NCI-H526 treated with DMSO at 0.1 percent for 48 hours (cell line): ENCODE measurements at places on chromosomes 11 and 22.
A peak's percentile ranks its signal among the peaks of the same experiment; 100 is the strongest.

GRCh38 chr11:134349802-134350355 is 18.1 kb downstream of the GLB1L2 start:
- DNase-seq: no peak

GRCh38 chr11:126585774-126586491 is 230.4 kb downstream of the ST3GAL4 start:
- peak; percentile 48 for DNase-seq

DNA sequence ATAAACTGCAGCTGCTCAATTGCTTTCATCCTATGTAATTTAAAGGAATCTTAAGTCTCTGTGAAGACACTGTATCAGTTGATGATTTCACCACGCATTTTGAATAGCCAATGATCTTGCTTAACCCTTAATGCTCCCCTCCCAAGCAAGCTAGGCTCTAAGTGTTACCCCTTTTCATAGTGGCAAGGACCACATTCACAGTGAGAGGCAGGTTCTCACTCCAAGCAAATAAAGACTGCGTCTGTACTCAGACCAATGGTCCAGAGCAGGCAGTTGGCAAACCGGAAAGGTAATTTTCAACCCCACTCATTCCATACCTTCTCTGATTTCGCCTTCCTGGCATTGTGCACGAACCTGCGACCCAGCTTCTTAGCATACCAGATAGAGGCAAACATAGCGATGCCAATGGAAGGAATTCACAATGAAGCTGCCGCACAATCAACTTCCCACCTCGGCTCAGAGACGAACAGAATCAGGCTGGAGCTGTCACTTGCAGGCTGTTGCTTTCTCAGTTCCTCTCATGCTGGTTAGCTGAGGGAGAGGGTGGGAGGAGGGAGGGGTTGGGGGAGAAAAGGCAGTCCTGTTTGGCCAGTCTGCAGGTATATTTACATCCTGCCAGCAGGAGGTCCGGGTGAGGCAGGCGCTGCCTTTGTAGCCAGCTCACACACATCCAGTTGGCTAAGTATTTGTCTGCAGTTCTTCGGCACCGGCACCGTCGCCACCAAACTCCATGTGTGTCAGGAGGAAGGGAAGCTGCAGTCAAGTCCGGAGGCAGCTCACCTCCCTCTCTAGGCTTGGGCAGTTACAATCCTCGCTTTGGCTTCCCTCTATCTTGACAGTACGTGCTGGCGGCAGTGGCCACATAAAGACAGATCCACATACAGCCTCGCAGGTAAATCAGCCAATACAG is 1151.2 kb upstream of the CCDC90B start:
- peak; percentile 92 for DNase-seq

- DNase-seq: no peak
These were observed 243.4 kb upstream of the PLET1 start for GRCh38 chr11:112504056-112504455.

GRCh38 chr11:91932151-91932821 is 292.3 kb upstream of the FAT3 start:
- DNase-seq: no peak

DNA sequence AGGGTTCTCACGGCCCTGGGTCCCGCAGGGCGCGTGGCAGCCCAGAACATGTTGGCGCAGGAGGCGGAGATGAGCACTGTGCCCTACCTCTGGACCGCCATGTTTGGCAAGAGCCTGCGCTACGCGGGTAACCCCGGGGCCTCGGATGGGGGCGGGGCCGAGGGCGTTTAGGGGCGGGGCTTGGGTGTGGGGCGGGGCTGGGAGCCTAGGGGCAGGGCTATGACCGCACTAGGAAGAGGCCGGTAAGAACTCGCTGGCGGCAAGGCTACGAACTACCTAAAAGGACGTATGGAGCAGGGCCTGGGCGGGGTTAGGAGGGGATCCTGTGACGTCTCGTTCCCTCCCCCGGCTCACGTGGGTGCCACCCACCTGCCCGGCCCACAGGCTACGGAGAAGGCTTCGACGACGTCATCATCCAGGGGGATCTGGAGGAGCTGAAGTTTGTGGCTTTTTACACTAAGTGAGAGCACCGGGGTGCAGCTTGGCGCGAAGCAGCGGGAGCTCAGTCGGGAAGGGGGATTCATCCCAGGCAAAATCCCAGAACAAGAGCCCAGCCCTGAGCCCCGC is 2.8 kb upstream of the LZTR1 start:
- no peak for DNase-seq

DNA sequence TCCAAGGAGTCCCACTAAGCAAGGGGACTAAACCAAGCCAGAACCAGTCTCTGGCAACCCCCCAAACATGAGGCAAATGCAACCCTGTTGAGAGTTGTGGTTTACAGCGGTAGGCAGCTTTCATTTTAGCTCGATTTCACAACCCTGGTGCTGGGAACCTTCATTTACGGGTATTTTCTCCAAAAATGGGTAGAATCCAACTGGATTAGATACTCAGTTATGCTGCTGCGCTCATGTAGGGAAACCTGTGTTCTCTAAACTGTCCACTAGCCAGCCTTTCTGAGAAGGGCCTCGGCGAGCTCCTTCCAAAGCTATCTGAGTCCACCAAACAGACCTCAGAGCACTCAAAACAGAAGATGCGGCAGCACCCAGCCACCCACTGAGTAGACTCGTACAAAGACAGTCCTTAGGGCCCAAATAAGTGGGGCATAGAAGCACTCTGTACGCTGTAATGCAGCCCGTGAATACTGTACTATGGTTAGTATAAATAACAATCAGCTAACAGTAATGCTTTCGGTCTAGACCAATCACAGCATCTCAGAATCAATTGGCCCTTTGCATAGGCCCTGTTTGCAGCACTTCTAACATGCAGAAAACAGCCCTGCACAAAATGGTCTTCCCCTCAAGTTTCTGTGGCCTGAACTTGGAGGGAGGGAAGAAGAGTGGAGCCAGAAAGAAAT is 104.7 kb downstream of the ETS1 start:
- DNase-seq: no peak

GRCh38 chr22:41831828-41832552 is 915 bp upstream of the SREBF2 start:
- no peak for DNase-seq

GRCh38 chr22:35904752-35905151 is 123.9 kb downstream of the RBFOX2 start:
- no peak for DNase-seq

GRCh38 chr11:19398772-19399527 is 158.2 kb upstream of the E2F8 start:
- DNase-seq: no peak

DNA sequence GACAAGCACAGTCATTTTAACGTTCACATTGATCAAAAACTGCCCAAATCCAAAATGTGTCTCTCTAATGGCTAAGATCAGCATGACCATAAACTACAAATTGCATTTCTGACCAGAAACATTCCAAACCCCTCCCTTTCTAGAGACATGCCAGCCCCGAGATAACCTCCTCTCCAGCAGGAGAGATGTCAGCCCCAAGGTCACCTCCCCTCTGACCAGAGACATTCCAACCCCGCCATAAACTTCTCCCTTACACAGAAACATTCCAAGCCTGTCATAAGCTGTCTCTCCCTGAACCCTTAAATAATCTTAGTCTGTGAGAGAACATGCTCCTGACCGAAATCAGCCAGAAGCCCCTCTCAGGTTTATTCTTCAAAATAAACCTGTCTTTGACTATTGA is 6.6 kb upstream of the EXT2 start:
- DNase-seq: no peak

DNA sequence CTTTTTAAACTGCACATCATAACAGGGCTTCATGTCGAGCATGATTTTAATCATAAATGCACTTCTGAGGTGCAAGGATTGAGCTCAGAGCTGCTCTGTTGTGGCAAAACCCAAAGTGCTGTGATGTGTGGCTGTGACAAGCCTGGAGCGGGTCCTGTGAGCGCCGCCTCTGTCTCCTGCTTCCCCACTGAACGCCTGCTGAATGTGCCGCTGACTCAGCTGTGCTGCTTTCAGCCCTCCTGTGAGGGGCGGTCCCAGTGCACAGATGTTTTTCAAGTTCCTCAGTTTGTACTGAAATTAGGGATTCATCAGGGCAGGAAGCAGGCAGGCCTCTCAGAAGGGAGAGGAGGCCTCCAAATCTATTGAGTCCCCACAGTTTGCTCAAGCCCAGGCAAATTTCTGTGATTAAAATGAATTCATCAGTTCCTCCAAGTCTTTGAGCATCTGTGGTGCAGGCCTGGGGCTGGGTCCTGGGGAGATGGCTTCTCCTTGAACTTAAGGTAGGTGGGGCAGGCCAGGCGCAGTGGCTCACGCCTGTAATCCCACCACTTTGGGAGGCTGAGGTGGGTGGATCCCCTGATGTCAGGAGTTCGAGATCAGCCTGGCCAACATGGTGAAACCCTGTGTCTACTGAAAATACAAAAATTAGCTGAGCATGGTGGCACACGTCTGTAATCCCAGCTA is 3.0 kb upstream of the GTSE1 start:
- DNase-seq: peak; percentile 13

GRCh38 chr22:47209040-47209514 is 446.6 kb downstream of the TBC1D22A start:
- DNase-seq: no peak

GRCh38 chr22:49726701-49727101 is 101.0 kb downstream of the BRD1 start:
- no peak for DNase-seq

DNA sequence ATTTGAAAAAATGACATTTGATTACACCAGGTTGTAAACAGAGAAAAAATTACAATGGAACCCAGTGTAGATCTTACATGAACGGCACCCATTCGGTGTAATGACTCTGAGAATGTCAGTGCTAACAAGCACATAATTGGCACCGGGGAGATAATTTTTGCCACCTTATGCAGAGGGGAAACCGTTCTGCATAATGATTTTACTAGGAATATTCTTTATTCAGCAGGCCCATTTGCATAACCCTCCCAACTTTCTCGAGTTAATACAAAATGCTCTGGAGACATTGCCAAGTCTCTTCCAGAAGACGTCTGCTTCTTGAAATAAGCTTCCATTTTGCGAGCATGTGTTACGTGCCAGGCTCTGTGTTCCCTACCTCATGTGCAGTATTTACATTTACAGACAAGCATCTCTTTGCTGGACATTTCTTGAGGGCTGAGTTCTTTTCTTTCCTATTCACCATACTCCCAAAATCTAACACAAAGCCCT is 275.8 kb downstream of the MIAT start:
- no peak for DNase-seq

DNA sequence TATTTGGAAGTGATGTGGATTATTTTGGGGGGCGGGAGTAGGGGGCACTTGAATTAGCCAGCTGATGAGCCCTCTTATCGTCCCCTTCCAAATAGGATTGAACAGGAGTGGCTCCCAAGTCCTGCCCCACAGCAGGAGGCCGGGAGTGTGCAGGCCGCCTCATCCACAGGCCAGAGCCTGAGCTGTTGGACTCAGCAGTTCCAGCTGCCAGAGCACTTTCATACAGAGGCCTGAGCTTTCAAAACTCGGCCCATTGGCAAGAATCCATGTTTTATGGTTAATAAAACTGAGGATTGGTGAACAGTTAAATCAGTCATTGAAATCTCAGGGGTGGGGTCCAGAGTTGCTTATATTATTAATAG is 9.6 kb downstream of the FAM118A start:
- no peak for DNase-seq

DNA sequence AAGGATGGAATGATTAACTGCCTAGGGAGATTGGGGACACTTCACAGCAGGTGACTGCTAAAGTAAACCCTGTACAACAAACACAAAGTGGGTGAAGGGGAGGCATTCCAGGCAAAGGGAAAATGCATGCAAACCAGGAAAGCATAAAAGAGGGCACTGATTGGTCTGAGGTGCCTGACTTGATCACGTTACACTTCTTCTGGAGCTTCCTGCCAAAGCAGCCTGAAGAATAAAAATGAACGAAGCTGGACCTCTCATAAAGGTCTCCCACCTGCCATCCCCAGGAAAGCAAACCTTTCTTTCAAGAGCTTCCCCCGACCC is 46.7 kb upstream of the SCUBE2 start:
- no peak for DNase-seq

- no peak for DNase-seq
These were observed 8.9 kb upstream of the MYBPC3 start for GRCh38 chr11:47361419-47361818.

- DNase-seq: no peak
These were observed 92.2 kb downstream of the STK33 start for GRCh38 chr11:8501836-8502235.

- DNase-seq: no peak
These were observed 196.1 kb downstream of the TRIM29 start for GRCh38 chr11:119941636-119942411.

GRCh38 chr11:76237914-76238313 is 31.6 kb upstream of the WNT11 start:
- no peak for DNase-seq

GRCh38 chr22:37202001-37202555 is 10.2 kb downstream of the SSTR3 start:
- DNase-seq: no peak

- DNase-seq: no peak
These were observed 1114.2 kb upstream of the RAG2 start for GRCh38 chr11:37712251-37712650.

DNA sequence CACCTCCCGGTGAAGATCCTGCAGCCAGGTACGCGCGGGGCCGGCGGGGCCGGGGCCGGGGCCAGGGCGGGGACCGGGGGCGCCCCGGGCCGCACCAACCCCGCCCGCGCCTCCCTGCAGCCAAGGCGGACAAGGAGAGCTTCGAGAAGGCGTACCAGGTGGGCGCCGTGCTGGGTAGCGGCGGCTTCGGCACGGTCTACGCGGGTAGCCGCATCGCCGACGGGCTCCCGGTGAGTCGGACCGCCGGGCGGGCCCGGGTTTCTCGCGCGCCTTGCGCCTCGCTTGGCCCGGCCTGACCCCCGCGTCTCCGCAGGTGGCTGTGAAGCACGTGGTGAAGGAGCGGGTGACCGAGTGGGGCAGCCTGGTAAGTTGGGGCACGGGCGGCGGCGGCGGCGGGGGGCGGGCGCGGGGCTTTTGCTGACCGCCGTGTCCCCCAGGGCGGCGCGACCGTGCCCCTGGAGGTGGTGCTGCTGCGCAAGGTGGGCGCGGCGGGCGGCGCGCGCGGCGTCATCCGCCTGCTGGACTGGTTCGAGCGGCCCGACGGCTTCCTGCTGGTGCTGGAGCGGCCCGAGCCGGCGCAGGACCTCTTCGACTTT is 531 bp downstream of the PIM3 start:
- no peak for DNase-seq

DNA sequence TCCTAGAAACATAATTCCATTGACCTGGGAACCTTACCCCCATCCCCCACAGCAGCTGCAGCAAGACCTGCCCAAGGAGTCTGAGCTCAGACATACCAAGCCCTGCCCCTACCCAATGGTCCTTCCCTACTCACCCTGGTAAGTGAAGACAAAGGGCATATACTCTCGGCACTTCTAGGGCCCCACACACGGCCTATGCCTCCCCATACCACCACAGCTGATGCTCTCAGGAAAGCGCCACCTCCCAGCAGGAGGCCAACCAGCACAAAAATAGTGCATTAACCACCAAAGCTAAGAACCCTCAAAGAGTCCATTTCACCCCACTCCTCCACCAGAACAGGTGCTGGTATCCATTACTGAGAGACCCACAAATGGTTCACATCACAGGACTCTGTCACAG is 74.4 kb upstream of the GUCY1A2 start:
- no peak for DNase-seq

- DNase-seq: no peak
These were observed 15.0 kb downstream of the SIK3 start for GRCh38 chr11:117083011-117083935.

- DNase-seq: peak; percentile 61
These were observed 6.4 kb upstream of the TP53I11 start for GRCh38 chr11:44957040-44957515.

- no peak for DNase-seq
These were observed 2.4 kb downstream of the FADS1 start for GRCh38 chr11:61814247-61814957.
